A172 (cell line): ENCODE measurements at places on chromosomes 13 and 19.
A peak's percentile ranks its signal among the peaks of the same experiment; 100 is the strongest.

GRCh38 chr13:113400621-113401451, 36.9 kb upstream of the GRTP1 start:
- DNase-seq, result no peak

- no peak for DNase-seq
These were observed 87.0 kb downstream of the SLAIN1 start for GRCh38 chr13:77784515-77784914.

GRCh38 chr13:58500938-58501337, 869.4 kb downstream of the PCDH17 start:
- no peak for DNase-seq

- no peak for DNase-seq
These were observed 167.0 kb upstream of the EDNRB start for GRCh38 chr13:78085434-78086225.

GRCh38 chr13:32587811-32588170, 1.5 kb downstream of the PDS5B start:
- peak; percentile 5 for DNase-seq

GRCh38 chr19:2888731-2889224, 11.9 kb upstream of the ZNF57 start:
- no peak for DNase-seq

GRCh38 chr19:7909471-7910067, 5.1 kb upstream of the TGFBR3L start:
- no peak for DNase-seq
